ENCODE measurements at places on chromosomes 6 and 20.
A peak's percentile ranks its signal among the peaks of the same experiment; 100 is the strongest.

- DNase-seq = no peak
Observed at GRCh38 chr6:65707126-65707826, at the start of gene EYS. Gene EYS (minus strand): TSS chr6:65707226. CDS start chr6:65495410, 211,816 bp downstream.

- no peak for DNase-seq
Observed at GRCh38 chr6:28001751-28002150, 44.7 kb downstream of the OR2B6 start.

GRCh38 chr20:2469991-2470422, 582 bp downstream of the SNRPB start:
- peak; percentile 35 for DNase-seq

- no peak for DNase-seq
Observed at GRCh38 chr6:2132416-2132815, 113.0 kb downstream of the GMDS start.

DNA sequence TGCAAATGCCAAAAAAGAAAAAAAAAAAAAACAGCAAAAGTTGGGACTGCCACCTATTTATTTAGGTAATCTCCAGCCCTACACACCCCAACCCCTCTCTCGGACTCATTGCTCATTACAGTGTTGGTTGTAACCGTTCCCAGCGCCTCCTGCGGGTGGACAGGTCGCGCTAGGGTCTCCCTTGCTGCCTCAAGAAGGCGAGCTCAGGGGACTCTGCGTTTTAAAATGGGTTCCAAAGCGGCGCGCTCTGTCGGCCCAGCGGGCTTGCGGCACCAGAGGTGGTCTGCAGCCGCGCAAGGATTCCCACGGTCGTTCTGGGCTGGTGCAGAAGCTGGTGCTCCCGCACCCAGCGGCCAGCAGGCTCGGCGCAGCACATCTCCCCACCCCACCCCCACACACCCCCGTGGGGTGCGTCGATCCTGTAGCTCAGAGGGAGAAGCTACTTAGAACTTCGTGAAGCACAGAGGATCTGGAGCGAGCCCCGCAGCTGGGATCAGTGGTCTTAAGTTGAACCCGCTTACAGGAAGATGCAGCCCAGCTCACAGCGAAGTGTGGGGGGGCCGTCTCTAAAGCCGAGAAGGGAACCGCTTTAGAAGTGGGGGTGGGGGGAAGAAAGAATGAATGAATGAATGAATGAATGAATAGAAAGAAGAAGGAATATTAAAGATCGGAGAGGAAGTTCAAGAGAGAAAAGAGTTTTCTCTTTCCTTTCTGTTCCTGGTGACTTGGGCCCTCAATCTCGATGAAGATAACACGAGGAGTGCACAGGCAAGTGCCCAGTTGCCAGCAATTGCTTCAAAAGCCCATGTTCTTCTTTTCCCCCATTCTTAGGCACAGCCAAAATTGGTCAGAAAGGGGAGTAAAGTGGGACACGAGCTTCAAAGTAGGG, 780 bp downstream of the TFAP2A start:
- DNase-seq = no peak

- peak; percentile 79 for DNase-seq
Observed at GRCh38 chr20:62914970-62915457, 11.3 kb downstream of the DIDO1 start.
